ENCODE measurements at places on chromosomes 6 and 20.

- DNase-seq = peak; percentile 17
Observed at GRCh38 chr6:41706876-41707564, 28.4 kb downstream of the TFEB start.

GRCh38 chr6:109998159-109998785, 20.2 kb downstream of the GPR6 start:
- DNase-seq = no peak

DNA sequence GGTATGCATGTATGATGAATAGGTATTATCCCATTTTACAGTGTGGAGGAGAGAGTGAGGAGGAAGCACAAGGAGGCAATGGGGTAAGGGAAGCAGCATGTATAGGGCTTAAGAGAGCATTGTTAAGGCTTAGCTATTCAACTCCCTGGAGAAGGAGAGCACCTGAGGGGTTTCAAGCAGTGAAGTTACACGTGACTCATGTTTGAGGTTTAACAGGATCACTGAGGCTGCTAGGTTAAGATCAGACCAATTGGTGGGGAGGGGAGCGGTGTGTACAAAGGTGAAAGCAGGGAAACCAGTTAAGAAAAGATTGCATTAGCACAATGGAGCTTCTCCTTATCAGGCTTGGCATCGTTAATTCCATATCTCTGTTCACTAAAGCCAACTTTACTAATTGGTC, 64.4 kb upstream of the NHSL1 start:
- DNase-seq = no peak

DNA sequence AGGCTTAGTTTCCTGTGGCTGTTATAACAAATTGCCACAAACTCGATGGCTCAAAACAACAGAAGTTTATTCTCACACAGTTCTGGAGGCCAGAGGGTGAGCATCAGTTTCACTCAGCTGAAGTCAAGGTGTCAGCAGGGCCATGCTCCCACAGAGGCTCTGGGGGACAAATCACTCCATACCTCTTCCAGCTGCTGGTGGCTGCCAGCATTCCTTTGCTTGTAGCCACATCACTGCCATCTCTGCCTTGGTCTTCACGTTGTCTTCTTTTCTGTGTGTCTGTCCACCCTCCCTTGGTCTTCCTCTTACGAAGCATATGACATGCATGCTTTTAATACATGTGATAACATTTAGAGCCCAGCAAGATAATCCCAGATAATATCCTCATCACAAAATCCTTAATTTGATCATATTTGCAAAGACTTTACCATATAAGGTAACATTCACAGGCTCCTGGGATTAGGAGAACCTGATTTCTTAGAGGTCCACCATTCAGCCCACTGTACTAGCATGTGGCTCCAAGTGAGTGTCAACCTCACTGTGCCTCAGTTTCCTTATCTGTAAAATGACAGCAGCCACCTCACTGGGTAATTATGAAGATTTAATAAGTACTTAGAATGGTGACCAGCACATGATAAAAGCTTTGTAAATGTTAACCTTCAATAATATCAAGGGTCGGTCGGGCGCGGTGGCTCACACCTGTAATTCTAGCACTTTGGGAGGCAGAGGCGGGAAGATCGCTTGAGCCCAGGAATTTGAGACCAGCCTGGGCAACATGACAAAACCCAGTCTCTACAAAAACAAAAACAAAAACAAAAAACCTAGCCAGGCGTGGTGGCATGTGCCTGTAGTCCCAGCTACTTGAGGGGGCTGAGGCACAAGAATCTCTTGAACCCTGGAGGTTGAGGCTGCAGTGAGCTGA, 14.7 kb upstream of the PTGIS start:
- DNase-seq = no peak

GRCh38 chr20:7722564-7722963, 217.7 kb downstream of the HAO1 start:
- DNase-seq = no peak

GRCh38 chr6:21082091-21082490, 511.5 kb upstream of the SOX4 start:
- DNase-seq = no peak

- DNase-seq = no peak
Observed at GRCh38 chr6:11668455-11668854, 110.1 kb downstream of the ADTRP start.

DNA sequence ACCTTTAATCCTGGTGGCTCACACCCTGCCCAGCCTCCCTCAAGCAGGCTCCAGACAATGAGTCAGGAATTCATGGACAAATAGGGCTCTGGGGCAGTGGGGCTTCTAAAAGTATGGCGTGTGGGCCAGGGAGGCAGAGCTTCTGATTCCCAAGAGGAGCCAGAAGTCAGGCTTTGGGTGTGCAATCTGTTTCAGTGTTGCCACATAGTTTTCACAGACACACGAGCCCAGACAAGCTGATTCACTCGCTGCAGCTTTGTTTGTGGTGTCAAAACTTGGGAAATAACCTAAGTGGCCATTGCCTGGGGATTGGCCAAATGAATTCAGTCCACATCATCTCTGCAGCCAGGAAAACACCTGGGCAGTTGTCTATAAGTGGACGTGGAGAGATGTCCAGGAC, 9.2 kb downstream of the PEDS1 start:
- DNase-seq = no peak

GRCh38 chr6:6649824-6650349, 61.4 kb downstream of the LY86 start:
- no peak for DNase-seq

DNA sequence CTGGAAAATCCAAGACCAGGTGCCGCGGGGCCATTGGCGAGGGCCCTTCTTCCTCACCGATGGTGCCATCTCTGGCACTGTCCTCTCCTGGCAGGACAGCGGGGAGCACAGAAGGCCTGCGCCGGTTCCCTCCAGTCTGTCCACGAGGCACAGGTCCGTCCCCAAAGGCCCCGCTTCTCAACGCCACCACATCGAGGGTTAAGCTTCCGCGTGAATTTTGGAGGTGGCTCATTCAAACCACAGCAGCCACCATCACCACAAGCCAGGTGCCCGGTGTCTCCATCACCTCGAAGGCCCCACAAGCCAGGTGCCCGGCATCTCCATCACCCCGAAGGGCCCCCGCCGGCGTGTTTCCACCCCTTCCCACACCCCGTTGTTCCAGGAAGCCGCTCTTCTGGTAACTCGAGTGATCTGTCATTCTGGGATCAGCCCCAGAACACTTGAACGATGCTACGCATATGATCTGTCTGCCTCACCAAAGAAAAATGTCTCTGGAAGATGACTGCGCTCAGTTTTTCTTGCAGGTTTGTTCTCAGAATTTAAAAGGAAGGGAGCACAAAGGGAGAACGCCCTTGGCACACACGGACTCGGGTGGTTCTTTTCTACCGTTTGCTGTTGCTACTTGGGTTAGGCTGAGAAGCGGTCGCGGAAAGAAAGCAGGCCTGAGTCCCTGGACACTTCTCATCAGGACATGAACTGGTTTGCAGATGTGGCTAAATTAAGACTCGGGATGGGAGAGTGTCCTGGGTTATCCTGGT, 9.9 kb upstream of the KIF25 start:
- no peak for DNase-seq

DNA sequence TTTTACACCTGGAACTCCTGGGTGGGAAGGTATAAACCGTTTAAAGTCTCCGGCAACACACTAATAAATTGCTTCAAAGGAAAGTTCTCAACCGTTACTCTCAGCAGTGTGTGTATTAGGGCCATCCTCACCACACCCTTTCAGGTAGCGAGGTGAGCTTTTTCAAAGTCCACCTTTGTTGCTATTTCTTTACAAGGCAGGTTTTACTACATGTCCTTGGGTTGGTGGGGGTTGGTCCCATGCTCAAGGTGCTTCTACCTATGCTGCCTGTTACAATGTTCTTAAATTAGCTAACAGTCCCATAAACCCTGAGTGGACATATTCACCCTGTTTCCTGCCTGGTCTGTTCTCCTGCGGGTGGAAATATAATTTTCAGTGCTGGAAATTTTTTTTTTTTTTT, 13.2 kb upstream of the OSER1 start:
- no peak for DNase-seq

DNA sequence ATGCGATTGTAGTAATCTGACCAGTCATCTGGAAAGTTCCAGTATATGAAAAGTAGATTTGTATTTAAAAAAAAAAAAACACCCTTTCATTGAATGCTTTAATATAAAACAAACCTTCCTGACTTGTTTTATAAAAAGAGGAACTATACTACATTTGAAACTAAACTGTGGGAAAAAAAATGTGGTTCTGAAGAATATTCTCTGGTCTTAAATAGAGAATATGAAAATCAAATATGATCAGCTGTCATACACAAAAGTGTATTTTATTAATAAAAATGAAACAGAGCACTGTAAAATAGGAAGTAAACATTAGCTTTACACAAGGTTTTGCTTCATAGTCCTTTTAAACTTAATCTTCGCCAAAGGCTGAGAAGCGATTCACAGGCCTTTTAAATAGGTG, 25.3 kb upstream of the CD83 start:
- no peak for DNase-seq

- no peak for DNase-seq
Observed at GRCh38 chr20:24487648-24488047, 18.2 kb downstream of the SYNDIG1 start.

DNA sequence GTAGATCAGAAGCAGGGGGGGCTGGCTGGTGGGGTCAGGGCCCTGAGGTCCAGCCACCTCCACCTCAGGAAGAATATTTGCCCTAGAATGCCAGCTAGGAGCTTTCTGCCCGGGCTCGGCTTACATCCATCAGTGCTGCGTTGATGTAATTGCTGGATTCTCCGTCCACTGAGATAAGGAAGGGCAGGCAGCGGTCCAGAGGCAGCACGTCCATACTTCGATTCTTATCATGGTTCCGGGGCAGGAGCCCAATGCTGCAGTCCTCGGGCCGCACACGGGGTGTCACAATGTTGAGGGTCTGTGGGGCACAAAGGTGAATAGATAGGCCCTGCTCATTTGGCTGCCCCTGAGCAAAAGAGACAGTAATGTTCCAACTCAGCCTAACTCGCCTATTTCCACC, 483.8 kb upstream of the CHD6 start:
- DNase-seq = no peak

GRCh38 chr20:46325789-46326188, 17.5 kb upstream of the CDH22 start:
- DNase-seq = no peak

- DNase-seq = peak; percentile 30
Observed at GRCh38 chr6:43269273-43270007, 26.2 kb downstream of the TTBK1 start.

GRCh38 chr6:81744131-81744530, 8.3 kb downstream of the TENT5A start:
- no peak for DNase-seq

GRCh38 chr6:119430805-119431204, 81.2 kb upstream of the MAN1A1 start:
- no peak for DNase-seq

DNA sequence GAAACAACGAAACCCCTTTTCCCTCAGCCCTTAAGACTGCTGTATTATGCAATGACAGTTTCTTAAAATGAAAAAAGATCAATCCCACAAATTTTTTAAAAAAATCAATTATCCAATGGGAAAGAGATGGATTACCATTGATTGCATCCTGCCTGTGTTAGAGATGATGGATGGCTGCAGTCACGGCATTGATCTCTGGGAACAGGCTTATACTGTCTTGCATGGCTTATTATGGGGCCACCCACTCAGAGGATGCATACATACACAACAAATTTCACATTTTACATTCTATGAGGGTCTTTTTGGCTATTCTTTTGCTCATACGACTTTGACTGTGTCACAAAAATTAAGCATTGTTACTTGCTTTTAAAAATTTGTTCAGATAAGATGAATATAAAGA, 724.3 kb downstream of the HDGFL1 start:
- DNase-seq = no peak

- no peak for DNase-seq
Observed at GRCh38 chr6:134233180-134233955, 84.5 kb downstream of the SGK1 start.

DNA sequence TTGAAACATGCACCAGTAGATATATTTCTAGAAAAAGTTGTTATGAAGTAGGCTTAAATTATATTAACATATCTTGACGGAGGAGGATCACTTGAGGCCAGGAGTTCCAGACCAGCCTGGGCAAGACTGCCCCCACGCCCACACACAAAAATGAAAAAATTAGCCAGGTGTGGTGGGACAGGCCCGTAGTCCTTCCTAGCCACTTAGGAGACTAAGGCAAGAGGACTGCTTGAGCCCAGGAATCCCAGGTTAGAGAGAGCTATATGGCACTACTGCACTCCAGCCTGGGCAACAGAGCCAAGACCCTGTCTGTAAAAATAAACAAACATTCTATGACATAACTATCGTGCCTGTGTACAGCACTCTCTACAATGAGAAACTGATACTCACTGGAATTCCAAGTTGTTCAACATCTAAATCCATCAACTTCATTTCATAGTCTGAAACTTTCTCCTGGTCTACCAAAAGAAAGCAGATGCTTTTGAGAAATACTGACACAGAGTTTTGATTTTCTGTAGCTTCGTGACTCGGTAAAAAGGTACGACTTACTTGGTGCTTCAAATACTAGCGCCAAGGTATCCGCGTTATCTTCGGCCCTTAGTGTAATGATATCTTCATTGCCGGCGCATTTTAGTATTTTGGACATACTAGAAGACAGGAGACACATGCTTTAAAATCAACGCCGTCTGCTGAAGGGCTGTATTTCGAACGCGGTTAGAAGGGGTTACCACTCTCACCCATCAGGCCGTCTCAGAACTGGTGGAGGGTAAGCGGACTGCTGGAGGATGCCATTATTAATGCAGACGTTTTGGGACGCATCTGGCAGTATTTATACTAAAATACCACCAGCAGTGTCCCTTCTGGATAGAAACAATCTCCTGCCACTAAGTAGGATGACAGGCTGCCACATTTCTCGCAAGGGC, 1.3 kb downstream of the PCNA start:
- DNase-seq = peak; percentile 11

GRCh38 chr20:49541733-49542513, 26.0 kb downstream of the PTGIS start:
- peak; percentile 73 for DNase-seq

DNA sequence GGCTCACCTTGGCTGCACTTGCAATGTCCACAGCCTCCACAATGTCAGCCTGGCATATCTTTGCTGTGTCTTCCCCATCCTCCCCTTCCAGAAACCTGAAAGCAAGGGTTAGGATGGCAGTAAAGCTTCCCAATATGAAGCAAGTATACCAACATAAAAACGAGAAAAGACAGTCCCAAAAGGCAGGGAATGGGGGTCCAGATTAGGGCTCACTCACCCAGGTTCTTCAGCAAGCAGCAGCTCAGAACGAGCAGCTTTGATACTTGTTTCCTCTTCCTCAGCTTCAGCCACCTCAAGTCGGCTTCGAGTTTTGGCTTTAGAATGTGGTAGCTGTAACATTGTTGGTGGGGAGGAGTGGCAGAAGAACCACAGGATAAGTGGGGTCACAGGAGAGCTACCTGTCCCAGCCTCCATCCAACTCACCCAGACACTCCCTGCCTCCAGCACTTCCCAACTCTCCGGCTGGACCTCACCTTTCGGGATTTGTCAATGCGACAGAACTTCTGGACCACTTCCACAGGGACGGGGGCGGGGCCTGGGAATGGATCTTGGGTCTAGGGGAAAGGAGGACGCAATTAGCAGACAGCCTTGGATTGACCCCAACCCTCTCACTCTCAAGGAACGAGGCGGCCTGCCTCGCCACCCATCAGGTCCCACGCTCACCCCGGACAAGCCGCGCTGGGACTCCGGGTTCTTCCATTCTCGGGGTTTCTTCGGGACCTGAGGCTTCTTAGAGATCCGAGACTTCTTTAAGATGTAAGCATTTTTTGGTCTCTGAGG, 708 bp downstream of the WDR46 start:
- DNase-seq = no peak

GRCh38 chr6:167027772-167028171, 28.6 kb downstream of the CEP43 start:
- DNase-seq = no peak

GRCh38 chr6:116557893-116558292, 4.3 kb downstream of the CALHM4 start:
- DNase-seq = no peak
